Kidney glomerular epithelial cell (primary cell): ENCODE measurements at places on chromosomes 4 and X.
A peak's percentile ranks its signal among the peaks of the same experiment; 100 is the strongest.

GRCh38 chr4:118918388-118918787, 29.7 kb downstream of the SYNPO2 start:
- peak; percentile 95 for DNase-seq

DNA sequence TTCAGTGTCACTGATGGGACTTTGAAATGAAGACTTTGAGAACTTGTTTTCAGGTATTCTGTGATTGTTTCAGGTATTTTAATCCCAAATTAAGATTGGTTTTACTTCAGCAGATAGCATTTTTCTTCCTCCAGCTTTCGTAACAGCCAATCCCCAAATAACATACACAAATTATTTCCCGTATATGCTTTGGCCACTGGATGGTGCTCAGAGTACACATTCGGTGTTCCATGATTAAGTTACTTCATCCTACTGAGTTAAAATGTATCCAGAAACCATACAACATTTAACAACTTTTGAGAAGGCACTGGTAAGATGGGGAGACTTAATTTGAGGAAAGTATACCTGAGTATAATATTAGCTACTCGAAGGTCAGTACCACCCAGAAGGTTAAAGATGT, 233.4 kb upstream of the FAM47A start:
- peak; percentile 3 for DNase-seq

- no peak for DNase-seq
Measured at GRCh38 chr4:7513671-7514070, 78.9 kb upstream of the PSAPL1 start.

DNA sequence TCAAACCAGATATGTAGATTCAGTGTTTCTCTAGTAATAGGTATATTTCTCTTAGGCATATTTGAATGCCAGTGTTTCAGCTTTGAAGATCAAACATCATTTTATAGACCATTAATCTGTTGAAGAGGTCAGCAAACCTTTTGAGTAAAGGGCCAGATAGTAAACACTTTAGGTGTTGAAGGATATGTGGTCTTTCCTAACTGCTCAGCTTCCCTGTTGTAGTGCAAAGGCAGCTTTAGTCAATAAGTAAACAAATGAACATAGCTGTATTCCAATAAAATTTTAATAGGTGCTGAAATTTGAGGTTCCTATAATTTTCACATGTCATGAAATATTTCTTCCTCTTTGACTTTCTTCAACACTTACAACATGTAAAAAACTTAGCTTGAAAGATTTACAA, 201.6 kb downstream of the ADGRL3 start:
- DNase-seq = no peak

DNA sequence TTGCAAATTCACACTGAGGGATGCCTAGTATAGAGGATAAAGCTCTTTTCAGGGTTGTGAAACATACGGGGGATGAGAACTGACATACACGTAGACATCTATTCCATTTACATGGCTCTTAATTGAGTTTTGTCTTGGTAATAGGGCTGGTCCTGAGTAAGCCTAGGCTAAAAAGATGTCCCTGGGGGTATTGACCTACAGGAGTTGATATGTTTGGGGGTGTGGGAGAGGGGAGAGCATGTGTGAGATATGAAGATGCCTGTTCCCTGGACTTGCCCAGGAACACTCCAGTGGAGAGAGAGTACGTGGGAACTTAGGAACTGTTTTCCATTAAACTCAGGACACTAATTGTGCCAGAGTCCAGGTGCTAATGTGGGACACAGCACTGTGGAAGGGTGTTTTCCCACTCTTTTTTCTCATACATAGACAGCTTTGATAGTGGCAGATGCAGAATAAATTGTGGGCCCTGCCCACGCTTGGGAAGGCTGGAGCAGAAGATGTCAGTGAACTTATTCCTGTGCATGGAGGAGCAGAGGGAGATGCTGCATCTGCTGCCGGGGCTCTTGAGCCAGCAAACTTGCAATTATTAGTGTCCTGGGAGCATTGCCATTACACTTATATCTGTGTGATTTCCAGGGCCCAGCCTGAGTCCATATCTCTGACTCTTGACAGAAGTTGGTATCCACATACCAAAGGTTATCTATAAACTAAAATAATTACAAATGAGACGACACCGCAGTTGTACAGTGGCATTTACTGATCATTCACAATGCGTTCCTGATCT, 20.7 kb downstream of the SYNPO2 start:
- DNase-seq = no peak

- DNase-seq = peak; percentile 71
Measured at GRCh38 chr4:10033191-10033881, 12.0 kb upstream of the SLC2A9 start.

- no peak for DNase-seq
Measured at GRCh38 chrX:113726466-113726865, 857.4 kb upstream of the HTR2C start.

DNA sequence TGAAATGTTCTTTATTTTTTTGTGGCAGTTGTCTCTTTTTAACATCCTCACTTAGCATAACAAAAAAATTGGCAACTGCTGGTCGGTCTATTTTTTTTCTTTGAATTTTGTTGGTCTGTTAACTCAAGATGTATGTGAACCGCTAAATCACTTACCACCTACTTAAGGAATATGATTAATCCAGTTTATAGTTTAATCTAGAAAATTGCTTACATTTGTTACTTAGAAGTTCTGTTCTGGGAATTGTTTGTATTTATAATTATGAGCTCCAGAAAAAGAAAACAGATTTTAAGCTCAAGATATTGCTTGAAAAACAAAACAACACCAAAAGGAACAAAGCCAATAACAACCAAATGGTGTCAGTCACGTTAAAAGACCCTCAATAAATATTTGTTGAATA, 66.1 kb upstream of the KLHL13 start:
- DNase-seq = no peak

- DNase-seq = no peak
Measured at GRCh38 chr4:176303938-176304337, 15.8 kb upstream of the SPCS3 start.

DNA sequence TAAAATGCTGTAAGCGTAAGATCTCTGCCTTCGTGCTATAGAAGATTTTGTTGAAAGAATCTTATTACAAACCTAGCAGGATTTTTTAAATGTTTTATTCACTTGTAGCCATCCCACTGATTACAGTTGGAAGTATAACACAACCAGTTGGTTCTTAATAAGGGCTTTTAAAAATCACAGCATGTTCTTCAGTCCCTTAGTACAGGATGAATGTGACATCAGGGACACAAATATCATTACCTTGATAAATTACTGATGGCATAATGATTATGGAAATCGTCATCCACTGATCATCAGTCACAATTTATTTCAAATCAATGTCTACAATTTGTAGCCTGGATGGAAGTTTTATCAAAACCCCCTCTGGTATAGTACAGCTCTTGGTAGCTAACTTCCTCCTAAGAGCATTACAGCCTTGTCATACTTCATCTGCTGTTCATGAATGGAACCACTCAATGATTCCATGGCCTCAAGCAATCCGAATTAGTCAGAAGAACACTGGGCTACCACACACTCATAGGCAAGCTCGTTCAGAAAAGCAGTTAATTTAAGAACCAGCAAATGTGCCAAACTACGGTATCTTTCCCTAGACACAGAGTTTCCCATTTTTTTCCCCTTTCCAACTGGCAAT, 389.2 kb upstream of the TENM3 start:
- no peak for DNase-seq

DNA sequence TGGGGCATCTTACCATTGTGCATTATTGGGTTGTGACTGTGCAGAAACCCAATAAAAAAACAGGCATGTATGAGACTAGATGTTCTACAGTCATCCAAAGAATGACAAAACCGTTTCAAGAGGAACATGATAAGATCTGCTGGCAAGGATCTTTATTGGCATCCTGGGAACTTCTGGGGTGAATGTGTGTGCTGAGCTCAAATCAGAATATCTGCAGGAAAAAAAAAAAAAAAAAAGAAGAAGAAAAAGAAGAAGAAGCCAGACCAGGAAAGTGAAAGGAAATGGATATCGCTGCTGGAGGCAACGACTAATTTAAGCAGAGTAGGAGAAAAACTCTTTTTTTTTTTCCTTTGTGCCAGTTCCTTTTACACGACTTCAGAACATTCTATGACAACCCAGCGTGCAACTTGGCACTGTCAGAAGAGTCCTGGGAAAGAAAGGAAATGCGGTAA, 484.2 kb upstream of the BOD1L1 start:
- no peak for DNase-seq

- no peak for DNase-seq
Measured at GRCh38 chr4:183594823-183595222, 64.2 kb downstream of the RWDD4 start.

GRCh38 chr4:154732669-154733068, 11.1 kb upstream of the LRAT start:
- DNase-seq = no peak

DNA sequence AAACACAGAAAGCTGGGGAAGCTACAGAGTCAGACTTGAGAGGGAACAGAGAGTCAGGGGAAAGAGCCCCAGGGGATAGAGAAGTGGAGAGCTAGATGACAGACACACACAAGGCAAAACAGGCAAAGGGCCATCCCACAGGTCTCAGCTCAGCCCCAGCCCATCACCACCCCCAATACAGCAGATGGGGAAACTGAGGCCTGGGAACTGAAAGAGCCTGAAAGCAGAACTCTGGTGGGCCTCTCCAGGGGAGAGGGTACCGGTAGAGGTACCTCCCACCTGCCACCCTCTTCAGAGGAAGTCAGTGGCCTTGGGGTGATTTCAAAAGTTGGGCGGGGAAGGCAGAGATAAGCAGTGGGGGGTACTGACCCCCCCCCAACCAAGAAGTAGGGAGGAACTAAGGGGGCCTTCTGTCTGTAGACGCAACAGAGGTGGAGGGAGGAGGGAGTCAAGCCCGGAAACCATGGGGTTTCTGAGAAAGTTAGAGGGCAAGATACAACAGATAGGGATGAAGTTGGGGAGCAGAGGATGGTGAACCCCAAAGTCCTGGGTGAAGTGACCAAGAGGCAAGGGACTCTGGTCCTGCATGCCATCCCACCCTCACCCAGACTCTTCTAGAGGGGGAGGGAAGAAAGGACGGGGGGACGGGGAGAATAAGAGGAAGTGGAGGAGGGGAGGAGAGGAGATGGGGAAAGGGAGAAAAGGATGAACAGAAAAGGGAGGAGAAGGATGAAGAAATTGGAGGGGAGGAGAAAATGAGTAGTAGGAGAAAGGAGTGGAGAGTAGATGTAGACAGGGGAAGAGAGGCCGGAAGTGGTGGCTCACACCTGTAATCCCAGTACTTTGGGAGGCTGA, 3.2 kb downstream of the GATA1 start:
- DNase-seq = no peak

DNA sequence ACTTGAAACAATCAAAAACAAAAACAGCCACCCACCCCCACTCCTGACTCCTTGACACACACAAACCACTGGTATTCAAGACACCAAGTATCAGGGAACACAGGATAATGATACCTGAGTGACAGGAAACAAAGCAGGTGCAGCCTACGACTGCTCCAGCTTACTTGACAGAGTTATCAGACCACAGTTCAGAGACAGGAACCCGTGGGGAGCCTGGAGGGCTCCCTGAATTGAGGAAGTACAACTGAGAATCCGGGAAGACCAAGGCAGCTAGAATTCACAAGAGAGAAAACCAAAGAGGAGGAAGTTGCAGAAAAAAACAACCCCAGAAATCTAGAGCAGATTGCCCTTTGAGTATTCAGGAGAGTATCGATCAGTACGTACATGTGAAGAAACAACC, 20.5 kb downstream of the COMMD8 start:
- no peak for DNase-seq

DNA sequence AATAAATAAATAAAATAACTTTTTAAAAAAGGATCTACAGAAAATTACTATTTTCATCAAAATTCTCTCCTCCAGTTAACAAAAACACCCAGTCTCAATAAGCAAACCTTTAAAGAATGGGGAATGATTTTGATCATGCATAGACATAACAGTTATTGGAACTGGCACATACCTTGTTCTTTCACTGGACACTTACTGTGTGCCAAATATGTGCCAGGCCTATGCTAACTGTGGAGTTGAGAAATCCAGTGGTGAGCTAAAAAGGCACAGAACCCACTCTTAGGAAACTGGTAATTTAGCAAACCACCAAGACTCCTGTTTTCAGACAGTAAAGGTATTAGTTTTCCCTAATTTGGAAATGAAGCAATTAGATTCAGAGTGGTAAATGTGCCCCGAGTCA, 39.1 kb downstream of the CLOCK start:
- DNase-seq = no peak

- peak; percentile 73 for DNase-seq
Measured at GRCh38 chr4:119525005-119525749, 103.4 kb downstream of the PDE5A start.
